ENCODE measurements at places on chromosomes 2 and 18.

DNA sequence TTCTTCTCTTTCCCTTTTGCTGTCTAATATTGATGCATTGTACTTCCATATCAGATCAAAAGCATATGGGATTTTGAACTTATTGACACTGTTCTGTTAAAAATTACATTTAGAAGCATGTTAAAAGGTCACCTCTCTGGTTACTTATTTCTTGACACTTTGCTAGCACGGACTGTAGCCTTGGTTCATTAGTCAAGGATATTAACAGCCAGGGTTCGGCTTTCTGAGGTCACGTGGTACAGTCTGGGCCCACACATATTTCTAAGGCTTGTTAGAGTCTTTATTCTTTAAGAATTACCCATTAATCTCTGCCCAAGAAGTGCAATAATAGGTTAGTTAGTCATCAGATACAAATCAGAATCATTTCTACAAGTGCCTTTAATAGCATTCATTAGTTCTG, 1035.8 kb upstream of the FANCL start:
- no peak for DNase-seq

DNA sequence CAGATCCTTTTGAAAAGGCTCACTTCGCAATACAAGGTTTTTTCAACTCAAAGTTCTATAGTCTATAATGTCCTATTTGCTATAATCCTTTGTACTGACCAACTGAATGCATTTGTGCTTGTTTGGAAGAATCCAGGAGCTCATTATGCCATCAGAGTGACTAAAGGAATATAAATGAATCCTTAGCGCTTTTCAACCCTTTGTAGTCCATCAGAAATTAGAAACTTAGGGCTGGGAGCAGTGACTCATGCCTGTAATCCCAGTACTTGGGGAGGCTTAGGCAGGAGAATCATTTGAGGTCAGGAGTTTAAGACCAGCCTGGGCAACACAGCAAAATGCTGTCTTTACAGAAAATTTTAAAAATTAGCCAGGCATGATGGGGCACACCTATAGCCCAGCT, 330.2 kb upstream of the CHAC2 start:
- no peak for DNase-seq

- no peak for DNase-seq
These were observed 28.1 kb downstream of the CEP192 start for GRCh38 chr18:13019301-13019700.

GRCh38 chr2:26911911-26912861, 58.3 kb upstream of the MAPRE3 start:
- DNase-seq, result peak; percentile 79

DNA sequence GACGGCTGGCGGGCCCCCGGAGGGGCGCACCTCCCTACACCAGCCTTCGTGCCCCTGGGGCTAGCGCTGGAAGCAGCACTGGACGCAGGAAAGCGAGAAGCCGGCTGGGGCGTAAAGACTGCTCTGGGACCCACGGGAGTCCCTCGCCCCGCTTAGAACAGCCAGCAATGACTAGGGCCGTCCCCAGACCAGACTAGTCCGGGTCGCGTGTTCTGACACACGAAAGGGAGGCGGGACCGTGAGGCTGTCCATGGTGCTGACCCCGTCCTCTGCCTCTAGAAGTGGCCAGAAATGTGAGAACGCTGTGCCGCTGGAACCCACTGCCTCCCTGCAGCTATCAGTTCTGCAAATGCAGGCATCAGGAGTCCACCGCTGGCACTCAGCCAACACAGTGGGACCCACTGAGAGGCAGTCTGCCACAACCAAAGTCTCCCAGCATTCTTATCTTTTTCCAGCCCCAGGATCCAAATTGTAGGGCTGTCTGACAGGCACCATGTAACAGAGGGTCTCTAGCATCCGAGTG, at the start of gene UCN:
TSS of gene UCN (minus strand) at position 87 of the 523 bp plus-strand sequence. CDS start 550 bp downstream, outside the sequence.
- no peak for DNase-seq

DNA sequence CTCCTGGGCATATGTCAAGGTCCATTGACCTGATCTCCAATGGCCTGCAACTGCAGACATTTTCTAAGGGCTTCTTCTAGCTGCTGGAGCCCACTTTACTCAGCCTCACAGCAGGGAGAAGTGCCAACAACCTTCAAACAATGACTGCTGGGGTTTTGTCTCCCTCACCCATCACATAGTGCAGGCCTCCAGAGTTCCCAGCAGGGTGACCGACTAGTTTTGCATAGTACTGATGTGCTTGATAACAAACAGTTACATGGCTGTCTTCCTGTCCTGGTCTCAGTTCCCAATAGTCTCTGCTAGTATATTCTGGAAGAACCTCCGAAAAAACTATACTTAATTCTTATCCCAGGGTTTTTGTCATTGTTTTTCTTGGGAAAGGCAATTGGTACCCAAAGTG, 10.4 kb upstream of the NETO1 start:
- no peak for DNase-seq

- no peak for DNase-seq
These were observed 121.8 kb downstream of the NXPH2 start for GRCh38 chr2:138658187-138658894.

DNA sequence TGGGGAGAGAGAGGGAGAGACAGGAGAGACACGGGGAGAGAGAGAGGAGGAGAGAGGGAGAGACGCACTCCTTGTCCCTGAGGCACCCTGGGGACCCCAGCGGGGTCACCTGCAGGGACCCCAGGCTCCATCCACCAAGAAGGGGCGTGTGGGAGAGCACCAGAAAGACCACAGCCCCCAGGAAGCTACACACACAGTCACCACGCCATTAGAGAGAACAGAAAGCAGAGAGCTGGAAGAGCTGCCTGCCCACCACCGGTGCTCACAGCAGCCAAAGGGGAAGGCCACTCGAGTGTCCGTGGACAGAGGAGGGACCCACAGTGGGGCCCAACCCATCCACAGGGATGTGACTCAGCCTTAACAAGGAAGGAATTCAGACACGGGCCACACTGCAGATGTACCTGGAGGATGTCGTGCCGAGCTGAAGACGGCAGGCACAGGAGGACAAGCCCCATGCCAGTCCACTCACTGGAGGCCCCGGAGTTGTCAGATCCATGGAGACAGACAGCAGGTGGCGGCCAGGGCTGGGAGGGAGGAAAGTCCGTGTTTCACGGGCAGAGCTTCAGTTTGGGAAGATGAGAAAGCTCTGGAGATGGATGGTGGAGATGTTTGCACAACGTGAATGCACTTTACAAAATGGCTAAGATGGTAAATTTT, 11.5 kb upstream of the NFATC1 start:
- DNase-seq, result no peak

DNA sequence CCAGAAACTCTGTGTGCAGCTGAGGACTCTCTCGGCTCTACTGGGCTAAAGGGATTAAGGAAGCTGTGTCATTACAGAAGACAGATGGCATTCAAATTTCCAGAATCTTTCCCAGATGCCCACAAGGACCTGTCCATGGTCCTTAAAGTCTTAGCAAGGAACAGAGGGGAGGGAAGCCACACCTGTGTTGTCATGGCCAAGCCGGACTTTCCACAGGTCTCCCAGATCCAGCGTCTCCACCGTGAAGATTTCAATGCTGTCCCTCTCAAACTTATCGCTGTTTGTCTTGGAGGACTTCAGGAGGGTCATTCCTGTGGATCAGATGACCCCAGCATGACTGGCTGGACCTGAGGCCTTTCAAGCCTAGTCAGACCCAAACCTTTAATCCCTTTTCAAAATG, 114.5 kb downstream of the LOXHD1 start:
- DNase-seq, result no peak

DNA sequence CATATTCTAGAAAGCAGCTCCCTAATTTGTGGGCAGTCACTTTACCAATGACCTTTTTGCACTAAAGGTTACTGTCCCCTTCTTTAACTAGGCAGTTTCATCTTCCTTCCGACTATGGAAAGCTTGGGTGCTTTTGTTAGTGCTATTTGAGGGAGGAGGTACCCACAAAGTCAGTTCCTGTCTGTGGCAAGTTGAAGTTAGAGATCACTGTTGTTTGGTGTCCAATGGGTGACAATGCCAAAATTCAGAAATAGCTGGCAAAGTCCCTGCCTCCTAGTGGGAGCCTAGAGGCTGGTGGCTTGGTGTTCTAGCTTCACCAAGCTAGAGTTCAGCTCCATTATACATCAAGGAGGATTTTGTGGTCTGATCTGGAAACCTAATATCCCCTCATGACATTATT, 87.1 kb upstream of the PNPT1 start:
- no peak for DNase-seq

DNA sequence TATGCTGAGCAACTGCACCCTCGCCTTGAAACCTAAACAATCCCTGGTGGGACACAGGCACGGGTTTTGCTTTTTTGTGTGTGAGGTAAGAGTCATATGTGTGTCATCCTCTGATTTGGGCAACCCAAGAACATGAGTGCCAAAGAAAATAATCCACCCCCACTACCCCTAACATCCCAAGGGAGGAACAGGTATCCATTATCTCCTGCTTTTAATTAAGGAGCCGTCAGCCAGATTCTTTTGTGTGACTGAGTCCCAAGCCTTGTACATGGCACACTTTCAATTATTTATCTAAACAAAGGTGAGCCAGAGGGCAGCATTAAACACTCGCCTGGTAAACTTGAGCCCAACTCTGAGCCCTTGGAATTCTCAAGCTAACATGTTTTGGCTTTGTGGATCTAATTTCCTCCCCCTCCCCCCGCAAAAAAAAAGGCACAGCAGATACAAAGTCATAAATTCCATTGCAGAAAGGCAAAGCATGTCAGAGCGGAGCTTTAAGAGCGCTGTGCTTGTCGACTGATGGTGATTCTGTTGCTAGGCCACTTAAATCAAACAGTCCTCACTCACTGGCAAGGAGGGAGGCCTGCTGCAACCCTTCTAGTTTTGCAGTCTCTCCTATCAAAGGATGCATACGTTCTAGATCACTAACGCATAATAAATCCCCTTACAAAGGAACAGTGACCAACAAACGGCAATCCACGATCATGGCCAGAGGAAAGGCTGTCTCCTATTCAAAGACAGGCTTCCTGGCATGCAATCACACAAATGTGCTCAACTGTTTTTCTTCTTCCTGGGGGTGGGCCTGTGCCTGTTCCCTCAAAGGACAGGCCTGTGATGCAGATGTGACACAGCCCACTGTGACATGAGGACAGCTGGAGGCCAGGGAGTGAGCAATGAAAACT, 143.5 kb upstream of the LMAN1 start:
- DNase-seq, result no peak

- DNase-seq, result no peak
These were observed 2.7 kb downstream of the ID2 start for GRCh38 chr2:8684540-8684877.

- no peak for DNase-seq
These were observed 31.8 kb downstream of the BCL2 start for GRCh38 chr18:63287691-63288220.

DNA sequence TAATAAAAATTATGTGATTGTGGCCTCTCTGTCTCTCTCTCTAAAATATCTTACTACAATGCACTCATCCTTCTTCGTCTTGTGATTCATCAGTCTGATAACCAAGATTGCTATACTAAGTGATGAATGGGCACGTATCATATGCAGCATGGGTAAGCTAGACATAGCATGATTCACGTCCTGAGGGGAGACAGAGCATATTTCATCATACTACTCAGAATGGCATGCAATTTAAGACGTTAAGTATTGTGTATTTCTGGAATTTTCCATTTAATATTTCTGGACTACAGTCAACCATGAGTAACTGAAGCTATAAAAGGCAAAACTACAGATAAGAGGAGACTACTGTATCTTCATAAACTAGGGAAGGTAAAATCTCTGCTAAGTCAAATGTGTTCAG, 97.0 kb upstream of the CD226 start:
- DNase-seq, result no peak

GRCh38 chr18:62554061-62554815, 31.4 kb downstream of the ZCCHC2 start:
- no peak for DNase-seq

GRCh38 chr2:112474844-112475486, 7.0 kb upstream of the TTL start:
- no peak for DNase-seq

GRCh38 chr2:145091967-145092366, 572.0 kb upstream of the ZEB2 start:
- no peak for DNase-seq

DNA sequence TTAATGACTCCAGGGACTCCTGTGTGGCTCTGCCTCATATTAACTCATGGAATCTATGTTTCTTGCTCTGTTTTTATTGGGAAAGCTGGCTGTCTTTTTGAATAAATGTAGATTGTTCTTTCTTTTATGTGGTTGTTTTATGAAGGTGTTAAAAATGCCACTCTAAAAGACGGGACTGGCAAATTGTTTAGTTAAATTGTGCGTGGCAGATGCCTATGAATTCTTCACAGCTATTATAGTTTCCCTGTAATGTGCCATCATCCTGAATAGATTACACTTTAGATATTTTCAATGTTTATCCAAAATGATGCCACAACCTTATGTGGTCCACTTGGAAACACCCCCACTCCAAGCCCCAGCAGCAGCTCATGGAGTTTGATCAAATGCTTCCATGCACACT, 149.7 kb downstream of the ST6GAL2 start:
- DNase-seq, result no peak

GRCh38 chr2:234670052-234670451, 173.2 kb upstream of the ARL4C start:
- no peak for DNase-seq

GRCh38 chr2:226979004-226979403, 143.2 kb downstream of the RHBDD1 start:
- DNase-seq, result peak; percentile 55

- no peak for DNase-seq
These were observed 34.5 kb downstream of the EMILIN2 start for GRCh38 chr18:2881088-2881839.

DNA sequence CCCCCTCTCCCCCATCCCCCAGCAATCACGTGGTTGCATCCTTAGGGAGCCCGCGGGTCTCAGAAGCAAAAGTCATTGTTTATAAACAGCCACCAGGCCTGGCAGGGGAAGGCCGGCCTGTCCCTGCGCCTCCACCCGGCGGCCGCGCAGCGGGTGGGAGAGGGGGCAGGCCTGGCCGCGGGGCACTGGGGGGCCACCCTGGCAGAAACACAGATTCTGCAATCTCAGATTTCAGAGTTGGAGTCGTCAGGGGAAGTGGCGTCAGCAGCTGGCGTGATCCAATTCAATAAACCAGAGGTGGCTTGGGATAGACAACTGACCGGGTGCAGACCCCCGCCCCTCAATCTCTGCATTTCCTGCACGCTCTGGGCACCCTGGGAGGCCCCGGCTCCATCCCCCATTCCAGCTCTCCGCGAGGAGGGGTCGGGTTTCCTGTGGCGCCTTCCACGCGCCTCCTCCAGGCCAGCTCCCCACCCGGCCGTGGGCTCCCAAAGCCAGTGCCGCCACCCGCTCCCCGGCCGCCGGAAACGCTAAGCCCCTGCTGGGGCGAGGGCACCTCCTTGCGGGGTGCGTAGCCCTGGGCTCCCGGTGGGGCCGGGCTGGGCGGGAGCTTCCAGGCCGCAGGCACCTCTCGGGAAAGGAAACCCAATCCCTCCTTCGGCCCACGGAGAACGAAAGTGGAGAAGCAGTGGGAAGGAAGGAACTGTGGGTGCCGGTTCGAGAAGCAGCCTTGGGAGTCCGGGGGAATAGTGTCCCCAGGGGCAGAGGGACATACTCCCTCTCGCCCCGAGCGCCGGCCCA, 1.1 kb downstream of the BIN1 start:
- no peak for DNase-seq
